ENCODE measurements at places on chromosomes 5 and 9.

GRCh38 chr5:139696894-139697658, 48.9 kb downstream of the CXXC5 start:
- DNase-seq = no peak

DNA sequence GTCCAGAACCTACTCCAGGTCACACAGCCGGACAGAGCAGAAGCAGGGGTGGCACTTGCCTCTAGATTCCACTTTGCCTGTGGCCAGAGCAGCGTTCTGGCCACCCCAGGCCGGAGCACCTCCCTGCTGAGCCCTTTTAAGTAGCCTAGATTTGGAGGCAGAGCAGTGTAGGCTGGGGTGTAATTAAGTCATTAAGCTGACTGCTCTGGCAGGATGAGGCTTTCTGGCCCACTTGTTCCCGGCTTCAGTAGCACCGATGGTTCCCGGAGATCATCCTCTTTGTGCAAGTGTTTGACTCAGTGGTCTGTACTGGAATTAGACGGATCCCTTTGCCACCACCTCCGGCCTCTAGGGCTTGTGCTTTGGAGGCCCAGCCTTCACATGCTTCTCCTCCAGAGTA, 281.9 kb upstream of the ANKRD55 start:
- no peak for DNase-seq

DNA sequence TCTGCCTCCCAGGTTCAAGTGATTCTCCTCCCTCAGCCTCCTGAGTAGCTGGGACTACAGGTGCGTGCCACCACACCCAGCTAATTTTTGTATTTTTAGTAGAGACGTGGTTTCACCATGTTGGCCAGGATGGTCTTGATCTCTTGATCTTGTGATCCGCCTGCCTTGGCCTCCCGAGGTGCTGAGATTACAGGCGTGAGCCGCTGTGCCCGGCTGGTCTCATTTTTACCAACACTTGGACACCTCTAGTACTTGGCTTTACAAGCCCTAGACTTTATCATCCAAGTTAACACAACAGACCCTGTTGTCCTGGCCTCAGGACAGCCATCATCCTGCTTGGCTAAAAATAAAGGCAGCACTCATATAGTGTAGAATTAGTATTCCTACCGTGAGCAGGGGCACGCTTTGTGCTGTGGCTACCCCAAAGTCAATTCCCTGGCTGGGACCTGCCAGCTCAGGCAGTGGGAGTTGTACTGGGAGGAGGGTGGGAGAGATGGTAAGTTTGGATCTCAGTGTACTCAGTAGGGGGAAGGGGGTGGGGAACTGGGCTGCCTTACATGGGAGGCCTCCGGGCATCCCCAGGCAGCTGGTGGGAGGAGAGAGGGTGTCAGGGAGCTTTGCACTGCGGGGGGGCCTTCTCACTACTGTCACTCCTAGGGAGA, 6.6 kb downstream of the PDZD2 start:
- DNase-seq = no peak

GRCh38 chr5:5719292-5719691, 296.8 kb downstream of the ICE1 start:
- no peak for DNase-seq

DNA sequence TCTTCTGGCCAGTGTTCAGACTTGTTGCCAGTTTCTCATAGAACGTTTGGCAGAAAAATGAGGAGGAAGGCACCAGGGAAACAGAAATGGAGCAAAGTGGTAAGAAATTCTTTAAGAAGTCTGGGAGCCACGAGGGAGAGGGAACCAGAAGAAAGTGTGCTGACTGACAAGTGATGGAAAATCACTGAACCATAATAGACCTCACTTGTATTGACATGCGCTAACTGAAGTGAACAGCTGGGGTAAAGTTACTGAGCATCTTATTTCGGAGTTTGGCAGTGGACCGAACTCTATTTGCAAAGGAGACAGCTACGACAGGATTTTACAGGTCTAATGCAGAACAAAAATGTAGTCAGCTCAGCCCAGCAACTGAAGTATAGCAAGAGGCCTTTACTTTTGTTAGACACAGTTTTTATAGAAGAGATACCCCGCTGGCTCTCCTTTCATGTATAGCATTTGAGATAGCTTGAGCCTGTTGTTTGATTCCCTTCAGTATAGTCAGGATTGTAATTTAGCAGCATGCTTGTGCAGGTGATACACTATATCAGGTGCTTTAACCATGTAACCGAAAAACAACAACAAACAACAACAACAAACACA, 53.6 kb downstream of the HMHB1 start:
- DNase-seq = no peak

DNA sequence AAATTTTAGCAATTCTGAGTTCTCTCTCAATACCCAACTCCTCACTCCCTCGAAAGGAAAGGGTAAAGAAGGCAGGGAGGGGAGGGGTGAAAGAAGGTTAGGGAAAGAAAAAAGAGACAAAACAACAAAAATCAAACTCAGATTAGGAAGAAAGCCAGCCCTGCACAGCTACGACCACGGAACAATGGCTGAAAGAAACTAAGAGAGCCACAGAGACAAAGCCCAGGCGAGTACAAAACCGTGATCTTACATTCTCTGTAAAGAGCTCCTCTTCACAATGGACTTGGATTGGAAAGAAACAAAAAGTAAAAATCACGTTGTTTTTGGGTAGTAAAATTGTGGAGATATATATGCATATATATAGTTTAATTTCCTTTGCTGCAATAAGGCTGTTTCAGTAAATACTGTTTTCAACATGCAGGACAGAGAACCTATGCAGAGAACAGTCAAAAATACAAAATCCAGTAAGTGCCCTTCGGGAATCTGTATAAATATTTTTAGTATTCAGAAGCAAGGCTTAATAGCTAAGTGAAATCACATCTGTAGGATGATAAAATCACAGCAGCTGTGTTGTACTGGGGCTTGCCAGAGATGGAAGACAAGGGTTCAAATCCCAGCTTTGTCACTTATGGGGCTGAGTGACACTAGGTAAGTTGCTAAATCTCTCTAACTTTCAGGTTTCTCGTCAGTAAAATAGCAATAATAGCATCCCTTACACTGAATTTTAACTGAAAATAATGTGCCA, 16.9 kb downstream of the PSMB7 start:
- DNase-seq = no peak

GRCh38 chr9:108325406-108325805, 530.4 kb downstream of the ACTL7B start:
- DNase-seq = no peak

- no peak for DNase-seq
These were observed 164.0 kb upstream of the RAD23B start for GRCh38 chr9:107118863-107119624.

DNA sequence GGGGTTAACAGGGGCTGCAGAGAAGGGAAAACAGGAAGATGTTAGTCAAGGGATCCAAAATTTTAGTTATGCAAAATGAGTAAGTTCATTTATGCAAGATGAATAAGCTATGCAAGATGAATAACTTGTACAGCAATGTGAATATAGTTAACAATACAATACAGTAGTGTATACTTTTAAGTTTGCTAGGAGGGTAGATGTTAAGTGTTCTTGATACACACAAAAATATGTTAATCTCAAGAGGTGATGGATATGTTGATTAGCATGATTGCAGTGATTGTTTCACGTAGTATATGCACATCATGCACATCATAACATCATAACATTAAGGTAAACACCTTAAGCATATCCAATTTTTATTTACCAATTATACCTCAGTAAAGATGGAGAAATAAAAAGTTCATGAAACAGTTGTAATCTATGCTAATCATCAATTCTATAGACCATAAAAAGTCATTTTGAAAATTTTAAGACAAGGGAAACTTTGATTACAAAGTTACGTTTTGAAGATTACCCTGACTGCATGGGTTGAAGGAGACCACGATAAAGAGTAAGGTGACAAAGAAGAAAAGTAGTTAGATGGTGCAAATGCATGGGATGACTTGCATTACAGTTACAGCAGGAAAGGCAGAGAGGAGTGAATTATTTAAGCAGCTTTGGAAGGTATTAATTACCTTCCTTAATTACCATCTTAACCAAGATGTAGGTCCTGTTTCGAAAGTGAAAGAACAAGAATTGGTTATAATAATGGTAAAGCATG, 31.4 kb downstream of the FAM174A start:
- DNase-seq = no peak

- DNase-seq = no peak
These were observed 605.8 kb upstream of the PTGER4 start for GRCh38 chr5:40073927-40074326.

GRCh38 chr5:106205916-106206571, 1464.7 kb downstream of the EFNA5 start:
- DNase-seq = no peak

- no peak for DNase-seq
These were observed 6.5 kb downstream of the HIGD2A start for GRCh38 chr5:176394881-176395675.

- peak; percentile 23 for DNase-seq
These were observed 810 bp downstream of the VPS13A start for GRCh38 chr9:77177894-77178794.

DNA sequence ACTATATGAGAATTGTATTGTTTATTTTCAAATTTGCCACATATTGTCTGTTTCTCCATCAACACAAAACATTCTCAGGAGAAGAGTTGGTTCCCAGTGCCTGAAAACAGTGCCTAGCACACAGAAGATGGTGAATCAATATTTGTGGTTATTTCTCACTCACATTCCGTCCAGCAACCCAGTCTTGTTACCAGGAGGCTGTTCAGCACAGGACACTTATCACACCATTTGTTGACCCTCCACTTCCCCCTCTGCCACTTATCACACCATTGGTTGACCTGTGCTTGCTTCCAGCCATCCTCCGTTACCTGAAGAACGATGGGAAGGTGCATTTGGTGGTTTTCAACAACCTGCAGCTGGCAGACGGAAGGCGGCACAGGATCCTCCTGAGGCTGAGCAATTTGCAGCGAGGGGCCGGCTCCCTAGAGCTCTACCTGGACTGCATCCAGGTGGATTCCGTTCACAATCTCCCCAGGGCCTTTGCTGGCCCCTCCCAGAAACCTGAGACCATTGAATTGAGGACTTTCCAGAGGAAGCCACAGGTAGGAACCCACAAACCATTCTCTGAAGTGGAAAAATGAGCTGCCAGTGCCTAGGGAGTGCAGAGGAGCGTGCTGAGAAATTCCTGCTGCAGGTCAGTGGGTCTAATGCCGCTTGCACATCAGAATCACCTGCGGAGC, 20.5 kb downstream of the THBS4 start:
- no peak for DNase-seq

GRCh38 chr9:87327575-87328125, 170.0 kb upstream of the DAPK1 start:
- no peak for DNase-seq

DNA sequence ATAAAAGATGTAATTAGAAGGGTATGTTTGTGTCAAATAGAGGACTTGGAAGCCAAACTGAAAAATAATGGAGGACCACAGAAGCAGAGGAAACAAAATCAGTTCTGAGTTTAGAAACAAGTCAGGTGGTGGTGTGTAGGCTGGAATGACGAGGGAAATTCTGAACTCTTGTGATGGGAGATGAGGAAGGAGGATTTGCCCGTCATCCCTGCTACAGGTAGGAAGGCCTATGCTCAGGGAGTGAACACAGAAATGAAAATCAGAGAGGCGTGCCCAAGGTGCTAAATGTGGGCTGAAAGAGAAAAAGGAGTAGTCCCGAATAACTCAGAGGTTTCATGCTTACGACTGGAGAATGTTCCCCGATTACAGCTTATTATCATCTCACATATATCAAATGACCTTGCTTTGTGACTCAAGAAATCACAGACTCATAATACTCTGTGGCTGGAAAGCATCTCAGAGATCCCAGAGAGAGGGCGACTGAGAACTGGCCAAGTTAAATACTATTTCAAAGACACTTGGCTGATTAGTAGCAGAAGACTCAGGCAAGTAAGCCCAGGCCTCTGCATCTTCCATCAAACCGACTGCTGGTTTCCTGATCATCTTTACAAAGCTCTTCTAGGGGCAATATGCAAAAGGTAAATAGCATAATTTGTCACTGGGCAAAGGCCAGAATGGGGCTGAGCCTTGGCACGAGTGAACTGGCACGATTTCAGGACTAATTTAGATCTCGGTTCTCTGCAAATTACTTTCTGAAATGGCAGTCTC, 126.0 kb downstream of the SUSD1 start:
- no peak for DNase-seq

DNA sequence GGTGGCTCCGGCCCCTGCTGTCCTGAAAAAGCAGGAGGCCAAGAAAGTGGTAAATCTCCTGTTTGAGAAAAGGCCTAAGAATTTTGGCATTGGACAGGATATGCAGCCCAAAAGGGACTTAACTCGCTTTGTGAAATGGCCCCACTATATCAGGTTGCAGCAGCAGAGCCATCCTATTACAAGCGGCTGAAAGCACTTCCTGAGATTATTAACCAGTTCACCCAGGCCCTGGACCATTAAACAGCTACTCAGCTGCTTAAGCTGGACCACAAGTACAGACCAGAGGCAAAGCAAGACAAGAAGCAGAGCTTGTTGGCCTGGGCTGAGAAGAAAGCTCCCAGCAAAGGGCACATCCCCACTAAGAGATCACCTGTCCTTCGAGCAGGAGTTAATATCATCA, 89.7 kb downstream of the MLLT3 start:
- no peak for DNase-seq

- DNase-seq = no peak
These were observed 4.4 kb upstream of the SMIM3 start for GRCh38 chr5:150774145-150774544.

GRCh38 chr5:143210576-143210975, 192.9 kb downstream of the NR3C1 start:
- no peak for DNase-seq

- no peak for DNase-seq
These were observed 80.3 kb downstream of the ATPSCKMT start for GRCh38 chr5:10169359-10169758.

DNA sequence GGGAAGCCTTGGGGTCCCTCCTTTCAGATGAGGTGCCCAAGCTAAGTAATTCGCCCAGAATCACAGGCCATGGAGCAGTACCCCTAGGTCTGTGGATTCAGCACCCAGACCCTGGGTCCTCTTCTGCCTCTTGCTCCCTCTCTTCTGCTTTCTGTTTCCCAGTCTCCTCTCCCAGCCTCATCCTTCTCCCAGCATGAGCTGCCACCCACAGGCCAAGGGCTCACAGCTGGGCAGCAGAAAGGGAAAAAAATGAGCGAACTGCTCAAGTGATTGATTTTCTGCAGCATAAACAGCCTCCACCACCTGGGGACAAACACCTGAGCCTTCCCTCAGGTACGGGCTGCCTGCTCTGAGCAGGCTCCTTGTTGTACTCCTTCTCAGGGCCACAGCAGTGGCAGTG, 113.9 kb upstream of the SAP30L start:
- DNase-seq = no peak

- no peak for DNase-seq
These were observed 143.8 kb upstream of the MAP3K1 start for GRCh38 chr5:56671571-56671970.

- DNase-seq = no peak
These were observed 12.1 kb downstream of the CXCL14 start for GRCh38 chr5:135566422-135567400.
